ENCODE measurements at places on chromosomes 7 and 10.

DNA sequence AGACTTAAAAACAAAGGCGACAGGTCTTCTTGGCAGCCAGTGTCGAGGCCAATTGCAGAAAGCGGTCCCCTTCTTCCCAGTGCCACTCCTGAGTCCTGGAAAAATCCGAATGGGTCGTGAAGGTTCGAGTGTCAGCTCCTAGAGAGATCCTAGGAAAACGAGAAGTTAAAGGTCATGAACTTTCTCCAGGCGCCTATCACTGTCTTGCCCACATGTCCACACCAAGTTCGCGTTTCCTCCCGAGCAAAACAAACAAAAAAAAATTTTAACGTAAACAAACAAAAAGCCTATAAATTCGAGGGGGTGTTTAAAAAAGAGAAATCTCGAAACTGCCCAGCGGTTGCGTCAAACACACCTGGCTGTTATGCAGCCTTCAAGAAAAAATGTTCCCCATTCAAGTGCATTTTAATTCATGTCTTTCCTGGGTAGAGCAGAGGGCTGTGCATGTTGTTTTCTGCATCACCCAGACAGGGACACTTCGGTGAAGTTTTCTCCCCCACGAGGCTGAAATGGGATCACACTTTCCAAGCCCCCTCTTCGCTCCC lies 1.5 kb downstream of the ARHGAP21 start:
- DNase-seq: no peak

- no peak for DNase-seq
Observed at GRCh38 chr10:113581092-113581491, 28.2 kb downstream of the HABP2 start.

DNA sequence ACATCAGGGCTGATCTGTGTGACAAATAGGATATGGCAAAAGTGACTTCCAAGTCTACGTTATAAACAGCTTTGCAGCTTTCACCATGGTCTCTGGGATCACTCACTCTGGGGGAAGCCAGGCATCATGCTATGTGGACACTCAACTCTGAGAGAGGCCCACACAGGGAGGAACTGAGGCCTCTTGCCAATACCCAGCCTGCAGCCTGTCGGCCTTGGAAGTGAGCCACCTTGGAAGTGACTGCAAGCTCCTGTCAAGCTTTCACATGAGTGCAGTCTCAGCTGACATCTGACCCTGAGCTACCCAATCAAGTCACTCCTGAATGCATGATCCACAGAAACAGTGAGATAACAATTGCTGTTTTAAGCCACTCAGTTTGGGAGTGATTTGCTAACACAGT lies 56.5 kb downstream of the MMRN2 start:
- no peak for DNase-seq

DNA sequence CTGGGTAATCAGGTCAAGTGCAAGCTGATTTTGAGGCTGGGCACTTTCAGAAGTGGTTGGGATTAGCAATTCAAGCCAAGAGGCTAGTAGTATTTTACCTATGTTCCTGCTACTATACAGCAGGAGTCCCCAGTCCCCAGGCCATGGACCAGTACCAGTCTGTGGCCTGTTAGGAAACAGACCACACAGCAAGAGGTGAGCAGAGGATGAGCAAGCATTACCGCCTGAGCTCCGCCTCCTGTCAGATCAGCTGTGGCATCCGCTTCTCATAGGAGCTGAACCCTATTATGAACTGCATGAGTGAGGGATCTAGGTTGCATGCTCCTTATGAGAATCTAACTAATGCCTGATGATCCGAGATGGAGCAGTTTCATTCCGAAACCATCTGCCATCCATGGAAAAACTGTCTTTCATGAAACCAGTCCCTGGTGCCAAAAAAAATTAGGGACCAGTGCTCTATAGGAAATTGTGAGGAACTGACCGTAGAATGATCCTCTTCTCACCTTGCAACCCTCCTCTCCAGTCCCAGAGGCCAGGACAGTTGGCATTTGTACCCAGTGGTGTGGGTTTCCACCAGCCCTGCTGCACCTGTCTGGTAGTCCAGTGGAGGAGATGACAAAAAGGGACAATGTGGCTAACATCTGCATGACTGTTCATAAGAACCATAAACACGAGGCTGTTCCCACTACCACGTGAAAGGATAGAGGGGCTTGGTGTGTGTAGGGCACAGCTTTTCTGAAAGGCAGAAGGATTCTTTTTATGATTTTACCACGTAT lies 172.5 kb downstream of the KIAA1217 start:
- no peak for DNase-seq

GRCh38 chr10:128697437-128697836 lies 571.2 kb upstream of the MKI67 start:
- no peak for DNase-seq

DNA sequence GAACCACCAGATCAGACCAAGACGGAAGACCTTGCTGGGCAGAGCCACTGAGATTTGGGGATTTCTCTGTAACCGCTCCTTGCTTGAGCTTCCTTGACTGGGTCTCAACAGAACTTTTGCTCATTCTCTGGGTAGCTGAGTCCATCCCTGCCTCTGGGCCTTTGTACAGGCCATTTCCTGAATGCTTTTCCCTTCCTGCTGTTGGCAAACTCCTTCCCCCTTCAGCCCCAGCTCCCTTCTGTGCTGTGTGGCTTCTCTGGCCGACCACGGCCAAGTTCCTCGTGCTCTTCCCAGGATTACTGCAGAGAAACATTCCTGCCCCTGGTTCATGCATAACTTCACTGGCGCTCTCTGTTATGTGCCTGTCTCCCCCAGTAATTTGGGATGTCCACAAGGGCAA lies 150.5 kb upstream of the GPR26 start:
- DNase-seq: no peak

- DNase-seq: no peak
Observed at GRCh38 chr7:53422291-53422690, 386.9 kb downstream of the POM121L12 start.

DNA sequence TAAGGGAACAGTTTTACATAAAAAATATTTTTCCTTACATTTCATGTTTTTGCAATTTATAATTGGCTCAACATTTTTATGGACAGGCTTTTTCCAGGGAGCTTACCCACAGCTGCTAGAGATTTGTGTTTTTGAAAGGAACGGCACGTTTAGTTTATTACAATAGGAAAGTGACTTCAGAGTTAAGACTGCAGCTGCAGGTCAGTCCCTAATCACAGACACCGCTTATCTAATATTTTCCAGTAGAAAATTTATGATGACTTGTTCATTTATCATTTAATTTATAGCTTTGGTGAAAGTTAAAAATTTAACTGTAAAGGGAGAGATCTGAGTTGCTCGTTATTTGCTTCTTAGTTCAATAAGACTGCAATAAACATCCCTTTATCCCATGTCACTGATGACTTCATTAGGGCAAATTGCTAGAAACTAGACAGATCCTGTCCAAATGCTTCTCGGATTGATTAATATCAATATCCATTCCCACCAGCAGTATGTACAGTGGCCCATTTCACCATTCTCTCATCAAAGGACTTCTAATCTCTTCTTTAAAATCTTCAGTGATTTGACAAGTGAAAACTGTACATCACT lies 97.0 kb upstream of the ODAD2 start:
- no peak for DNase-seq

- no peak for DNase-seq
Observed at GRCh38 chr7:47428052-47428767, 153.7 kb downstream of the TNS3 start.

GRCh38 chr7:32301427-32301826 lies 188.8 kb downstream of the LSM5 start:
- DNase-seq: no peak

All from stimulated activated CD4-positive, alpha-beta T cell treated with anti-CD3 and anti-CD28 coated beads, TNF-alpha, amount 100 ng/mL, for 4 hours (primary cell).